ENCODE measurements at places on chromosomes 2 and 18. TPM values are rescaled to one million over a fixed set of nuclear protein-coding genes. Genes with fewer than 3 reads are reported as not detected.

Gene HS1BP3
- 43.9 TPM for total RNA-seq

Gene MC2R
- total RNA-seq = not detected

Gene IL37
- not detected for total RNA-seq

Gene IL36B
- not detected for total RNA-seq

Gene ZNF385B
- total RNA-seq = 0.22 TPM

Gene CLEC4F
- total RNA-seq = not detected

Gene TRABD2A
- 10.6 TPM for total RNA-seq

Gene TCF7L1
- not detected for total RNA-seq

Gene WDFY1
- 70.9 TPM for total RNA-seq

Gene CBLN2
- total RNA-seq = 0.12 TPM

- DNase-seq = no peak
Observed at GRCh38 chr2:105802587-105802986, 57.9 kb downstream of the NCK2 start.

DNA sequence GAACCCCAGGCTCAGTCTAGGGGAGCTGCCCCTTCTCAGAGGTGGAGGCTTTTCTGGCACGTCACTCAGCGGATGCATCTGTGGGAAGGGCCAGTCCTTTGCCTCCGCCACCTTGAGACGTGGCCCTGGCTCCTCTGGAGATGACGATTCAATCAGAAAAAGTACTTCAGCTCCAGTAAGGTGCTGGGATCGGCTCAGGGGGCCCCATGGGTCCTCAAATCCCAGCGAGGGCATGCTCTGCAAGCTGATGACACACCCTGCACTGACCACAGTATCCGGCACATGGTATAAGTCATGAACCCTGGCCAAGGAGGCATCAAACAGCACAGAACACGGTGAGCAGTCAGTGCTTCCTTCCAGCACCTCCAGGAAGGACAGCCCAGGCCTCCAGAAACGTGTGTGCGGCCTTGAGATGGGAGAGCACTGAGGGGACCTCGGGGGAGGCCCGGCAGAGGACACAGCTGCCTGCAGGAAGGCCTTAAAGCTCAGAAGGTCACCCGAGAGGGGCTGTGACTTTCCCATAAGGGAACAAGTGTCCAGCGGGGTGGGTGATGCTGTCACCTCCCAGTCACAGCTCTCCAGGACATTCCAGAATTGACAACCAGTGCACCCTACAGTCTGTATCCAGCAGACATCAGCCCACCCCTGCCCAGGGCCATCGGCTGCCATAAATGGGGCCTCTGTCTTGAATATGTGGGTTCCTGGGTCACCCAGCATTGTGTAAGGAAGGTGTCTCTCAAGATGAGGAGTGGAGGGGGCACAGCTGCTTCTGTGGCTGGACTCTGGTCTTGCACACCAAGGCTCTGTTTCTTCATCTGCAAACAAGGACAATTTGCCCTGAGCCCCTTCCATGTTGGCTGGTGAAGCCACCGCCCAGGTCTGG, 205.8 kb downstream of the NDUFA10 start:
- DNase-seq = no peak

GRCh38 chr2:204115137-204116056, 178.8 kb downstream of the ICOS start:
- no peak for DNase-seq

DNA sequence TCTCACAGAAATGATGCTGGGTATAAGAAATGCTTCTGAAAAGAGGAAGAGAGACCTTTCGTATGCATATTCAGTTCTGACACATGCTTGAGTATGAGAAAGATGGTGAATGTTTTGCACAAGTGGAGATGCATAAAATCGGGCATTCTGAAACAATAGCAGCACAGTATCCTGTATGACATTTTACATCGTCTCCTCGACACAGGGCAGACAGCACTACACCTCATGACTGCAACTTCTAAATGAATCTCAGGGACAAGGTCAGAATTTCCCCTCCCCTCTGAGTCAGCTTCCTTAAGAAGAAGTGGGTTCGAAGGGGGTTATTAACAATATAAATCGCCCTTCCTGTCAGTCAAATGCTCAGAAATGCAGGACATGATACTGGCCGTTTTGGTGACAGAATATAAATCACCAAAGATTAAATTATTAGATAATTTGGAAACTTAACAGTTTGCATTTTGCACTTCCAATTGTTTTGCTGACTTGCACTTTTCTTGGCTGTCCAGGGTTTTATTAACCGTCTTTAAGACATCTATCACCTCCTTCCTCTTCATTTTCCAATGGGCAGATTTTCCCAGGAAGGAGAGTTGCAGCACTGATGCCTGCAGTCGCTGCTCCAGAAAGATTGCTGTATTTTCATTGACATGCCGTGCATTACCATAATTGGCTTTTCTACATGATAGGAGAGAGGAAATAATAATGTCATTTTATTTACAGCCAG, 57.2 kb downstream of the TSHZ1 start:
- no peak for DNase-seq

GRCh38 chr2:145744541-145745386, 1224.8 kb upstream of the ZEB2 start:
- DNase-seq = peak; percentile 92

GRCh38 chr18:50071397-50071796, 123.5 kb downstream of the MYO5B start:
- no peak for DNase-seq

DNA sequence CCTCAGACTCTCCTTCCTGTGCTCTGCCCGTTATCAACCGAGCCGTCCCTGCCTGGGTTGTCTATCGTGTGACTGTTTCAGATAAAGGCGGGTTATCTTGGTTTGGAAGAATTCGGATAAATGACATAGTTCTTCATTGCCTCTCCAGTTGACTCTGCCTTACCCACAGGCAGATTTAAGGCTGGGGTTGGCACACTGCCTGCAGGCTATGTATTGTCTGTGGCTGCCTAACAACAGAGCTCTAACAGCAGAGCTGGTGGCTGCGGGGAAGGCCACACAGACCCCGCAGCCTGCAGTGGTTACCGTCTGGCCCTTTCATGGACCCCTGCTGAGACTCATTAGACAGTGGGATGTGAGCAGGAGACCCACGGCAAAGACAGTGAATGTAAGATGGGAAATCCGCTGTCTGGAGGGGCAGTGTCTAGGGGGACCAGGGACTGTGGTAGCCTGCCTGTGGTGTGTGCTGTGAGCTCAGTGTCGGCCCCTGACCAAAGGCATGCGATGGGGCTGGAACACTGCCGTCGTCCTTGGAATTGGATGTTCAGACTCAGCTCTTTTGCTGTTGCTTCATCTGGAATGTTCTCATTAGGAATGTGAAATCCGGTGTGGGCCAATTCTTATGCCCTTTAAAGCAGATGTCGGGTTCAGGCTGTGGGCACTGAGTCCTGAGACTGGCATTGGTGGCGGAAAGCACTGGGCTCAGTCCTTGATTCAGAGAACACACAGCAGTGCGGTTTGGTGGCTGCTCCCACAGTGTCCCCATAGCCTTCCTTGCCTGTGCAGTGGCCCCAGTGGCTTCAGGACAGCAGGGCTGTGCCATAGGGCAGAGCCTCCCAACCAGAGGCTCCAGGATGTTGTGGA, 44.5 kb downstream of the SH3RF3 start:
- DNase-seq = peak; percentile 73

- no peak for DNase-seq
Observed at GRCh38 chr2:148922776-148923475, 47.9 kb downstream of the KIF5C start.

GRCh38 chr2:235277485-235277884, 216.4 kb upstream of the AGAP1 start:
- DNase-seq = no peak

DNA sequence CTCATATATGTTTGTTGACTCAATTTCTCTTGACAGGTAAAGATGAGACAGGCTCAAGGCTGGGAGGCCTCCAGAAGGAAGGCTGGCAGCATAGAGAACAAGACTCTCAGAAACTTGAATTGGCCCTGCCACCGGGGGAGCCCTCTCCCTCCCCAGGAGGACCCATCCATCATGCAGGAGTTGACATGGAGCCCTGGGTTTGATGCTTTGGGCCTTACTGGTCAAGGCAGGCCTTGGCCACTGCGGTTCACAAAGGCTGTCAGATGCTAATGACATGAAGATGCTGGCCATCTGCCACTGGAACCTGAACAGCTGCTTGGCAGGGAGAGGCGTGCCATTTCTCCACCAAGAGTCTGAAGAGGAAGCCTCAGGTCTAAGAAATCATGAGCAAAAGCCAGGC, 193.6 kb downstream of the MTCL1 start:
- DNase-seq = peak; percentile 32

DNA sequence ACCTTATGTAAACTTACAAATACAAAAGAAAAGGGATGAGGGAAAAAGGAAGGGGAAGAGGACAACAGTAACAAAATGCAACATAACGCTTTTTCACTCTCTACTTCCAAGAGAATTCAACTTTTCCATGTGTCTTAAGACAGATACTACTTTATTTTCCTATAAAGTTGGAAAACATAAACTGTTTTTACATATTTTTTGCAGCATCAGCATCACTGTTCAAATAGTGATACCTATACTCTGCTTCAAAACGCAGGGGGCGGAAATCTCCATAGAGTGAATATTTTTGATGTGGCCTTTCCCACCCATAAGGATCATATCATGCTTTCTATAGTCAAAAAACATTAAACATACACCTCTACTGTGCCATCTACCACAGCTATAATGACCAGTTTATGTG, 77.5 kb downstream of the BAZ2B start:
- no peak for DNase-seq

DNA sequence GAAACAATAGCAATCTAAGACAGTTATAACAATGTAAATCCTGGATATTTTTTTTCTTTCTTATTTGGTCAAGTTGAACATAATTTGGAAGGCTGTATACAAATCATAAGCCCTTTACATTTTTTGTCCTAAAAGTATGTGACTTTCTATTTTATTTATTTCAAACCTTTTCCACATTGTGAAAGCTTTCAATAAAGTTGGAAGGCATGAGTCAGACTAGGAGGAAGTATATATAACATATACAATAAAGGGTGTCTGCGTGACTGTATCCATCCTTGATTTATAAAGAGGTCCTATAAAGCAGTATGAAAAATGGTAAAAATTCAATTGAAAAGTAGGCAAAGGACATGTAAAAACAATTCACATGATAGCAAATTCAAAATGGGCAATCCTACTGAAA, 44.4 kb downstream of the CRACDL start:
- no peak for DNase-seq

GRCh38 chr2:39023649-39024048, 97.2 kb downstream of the SOS1 start:
- no peak for DNase-seq

- no peak for DNase-seq
Observed at GRCh38 chr18:12479982-12480381, 72.3 kb downstream of the PRELID3A start.

- no peak for DNase-seq
Observed at GRCh38 chr18:38751898-38752297, 1186.3 kb upstream of the CELF4 start.

DNA sequence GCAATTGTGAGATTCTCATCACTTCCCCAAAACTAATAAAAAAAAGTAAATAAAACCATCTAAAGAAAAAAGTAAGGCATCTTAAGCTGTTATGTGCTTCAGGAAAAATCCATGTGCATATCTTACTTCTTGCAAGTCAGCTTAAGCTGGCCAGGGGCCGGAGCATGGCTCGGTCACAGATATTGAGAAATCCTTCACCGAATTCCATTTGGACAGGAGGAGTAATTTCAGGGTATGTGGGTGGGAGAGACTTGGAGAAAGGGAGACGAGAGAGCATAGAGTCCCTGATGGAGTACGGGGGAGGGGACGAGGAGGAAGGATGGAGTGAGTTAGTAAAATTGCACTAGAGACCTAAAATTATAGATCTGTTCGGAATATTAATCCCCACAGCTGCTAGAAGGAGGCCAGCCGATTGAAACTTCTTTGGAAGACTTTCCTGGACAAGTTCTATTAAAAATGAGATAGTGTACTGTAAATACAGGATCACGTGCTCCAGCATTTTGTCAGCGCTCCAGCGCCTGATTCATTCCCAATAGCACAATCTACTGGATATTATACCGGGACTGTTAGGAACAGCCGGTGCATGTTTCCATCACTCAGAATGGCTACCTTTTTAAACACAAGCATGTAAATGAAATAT, 438.5 kb downstream of the ZNF516 start:
- no peak for DNase-seq

GRCh38 chr2:88201811-88202169, 31.6 kb downstream of the THNSL2 start:
- DNase-seq = no peak

- DNase-seq = no peak
Observed at GRCh38 chr2:45892425-45892745, 240.9 kb downstream of the PRKCE start.

DNA sequence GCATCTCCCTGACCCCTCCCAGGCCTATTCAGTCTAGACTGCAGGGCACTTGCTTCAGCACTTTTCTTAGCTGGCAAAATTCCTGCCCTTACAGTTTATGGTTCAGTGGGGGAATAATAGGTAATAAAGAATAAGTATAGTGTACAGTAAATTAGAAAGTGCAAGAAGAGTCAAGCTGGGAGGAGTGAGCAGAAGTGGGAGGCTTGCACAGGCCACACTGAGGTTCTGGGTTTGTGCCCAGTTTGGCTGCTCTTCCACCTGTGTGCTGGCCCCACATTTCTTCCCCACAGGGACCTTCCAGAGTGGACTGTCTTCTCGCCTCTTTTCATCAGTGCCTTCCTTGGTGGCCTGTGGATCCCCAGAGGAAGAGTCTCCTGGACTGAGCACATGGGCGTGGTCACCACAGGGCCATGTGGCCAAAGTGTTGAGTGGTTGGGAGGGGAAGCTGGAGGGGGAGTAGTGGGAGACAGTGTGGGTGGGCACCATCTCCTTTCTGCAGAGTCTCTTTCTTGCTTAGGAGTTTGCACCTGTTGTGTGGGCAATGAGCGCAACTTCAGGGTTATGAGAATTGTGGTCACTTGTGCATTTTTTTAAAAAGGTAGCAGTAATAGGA, 128.6 kb upstream of the ZSWIM2 start:
- DNase-seq = no peak

DNA sequence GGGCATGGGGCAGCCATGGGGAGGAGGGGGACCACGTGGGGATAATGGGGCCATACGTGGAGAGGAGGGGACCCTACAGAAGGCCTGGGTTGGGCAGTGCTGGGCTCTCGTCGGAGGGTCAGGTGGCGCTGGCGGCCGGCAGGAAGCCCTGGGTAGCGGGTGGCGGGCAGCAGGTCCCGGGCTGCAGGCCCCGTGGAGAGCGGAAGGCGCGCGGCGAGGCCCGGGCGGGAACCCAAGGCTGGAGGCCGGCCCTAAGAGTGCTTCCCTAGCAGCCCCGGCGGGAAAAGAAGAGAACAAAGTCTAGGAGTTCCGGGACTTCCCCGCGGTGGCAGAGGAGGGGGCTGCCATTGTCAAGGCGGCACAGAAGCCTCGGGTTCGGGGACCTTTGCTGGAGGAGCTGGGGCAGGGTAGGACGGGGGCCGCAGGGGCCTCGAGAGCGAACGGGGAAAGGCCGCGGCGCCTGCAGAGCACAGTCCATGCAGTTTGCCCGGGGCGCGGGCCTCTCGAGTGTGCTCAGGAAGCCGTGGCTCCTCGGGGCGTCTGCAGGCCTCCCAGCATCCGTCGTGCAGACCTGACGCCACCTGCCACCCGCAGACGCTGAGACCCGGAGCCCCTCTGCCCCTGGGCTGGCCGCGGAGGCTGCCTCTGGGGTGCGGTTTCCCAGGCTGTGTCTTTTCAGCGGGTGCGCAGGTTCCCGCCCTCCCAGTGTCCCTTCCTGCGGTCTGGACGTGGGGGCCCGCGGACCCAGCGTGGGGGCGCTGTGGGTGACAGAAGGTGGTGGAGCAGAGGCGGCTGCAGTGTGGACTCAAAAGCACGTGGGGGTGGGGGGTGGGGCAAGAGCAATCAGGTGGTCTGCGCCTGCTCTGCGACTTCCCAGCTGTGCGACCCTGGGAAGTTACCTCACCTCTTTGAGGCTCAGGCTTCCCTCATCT, 19.4 kb upstream of the NCL start:
- DNase-seq = no peak
